Peyer's patch (tissue), 4 donors: ENCODE measurements at places on chromosomes 2 and 18. TPM values are rescaled to one million over a fixed set of nuclear protein-coding genes. Genes with fewer than 3 reads are reported as not detected.

The SERPINB10 gene
- total RNA-seq: not detected

The TACR1 gene
- total RNA-seq: 5.6 TPM

The C1QL2 gene
- total RNA-seq: not detected

The LOXHD1 gene
- 0.19 TPM for total RNA-seq

GRCh38 chr18:32618546-32618945 is 147.9 kb upstream of the GAREM1 start:
- no peak for DNase-seq
- H3K27me3 ChIP-seq: no peaks in the 10 kb centered on the region
- H3K4me1 ChIP-seq: no peaks in the 10 kb centered on the region
- no peak overlapping the region for H3K4me3 ChIP-seq
- no peak overlapping the region for H3K27ac ChIP-seq

DNA sequence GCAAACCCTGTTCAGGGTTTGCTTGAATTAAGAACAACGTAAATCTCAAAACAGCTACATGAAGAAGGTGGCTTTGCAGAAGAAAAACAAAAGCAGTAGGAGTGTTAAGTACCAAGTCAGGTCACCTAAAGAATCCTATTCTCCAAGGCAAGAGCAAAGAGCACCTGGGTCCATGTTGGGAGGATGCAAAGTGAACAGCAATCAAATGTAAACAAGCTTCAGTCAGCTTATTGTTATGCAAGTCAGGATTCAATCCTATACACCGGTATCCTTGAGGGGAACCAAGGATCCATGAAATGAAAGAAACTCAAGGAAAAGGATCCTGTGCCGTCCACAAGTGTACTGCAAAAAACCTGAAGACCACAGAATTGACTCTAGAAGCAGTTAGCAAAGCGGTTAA is 261.0 kb upstream of the DDX18 start:
- no peak for DNase-seq
- H3K36me3 ChIP-seq: no peaks in the 10 kb centered on the region
- H3K27me3 ChIP-seq: no peaks in the 10 kb centered on the region
- no peaks in the 10 kb centered on the region for H3K4me1 ChIP-seq
- no peak overlapping the region for H3K27ac ChIP-seq

GRCh38 chr2:65615602-65616001 is 183.2 kb upstream of the SPRED2 start:
- no peak overlapping the region for H3K4me3 ChIP-seq
- no peak overlapping the region for H3K27ac ChIP-seq
- H3K27me3 ChIP-seq: no peaks in the 10 kb centered on the region
- no peak for DNase-seq
- no peaks in the 10 kb centered on the region for H3K36me3 ChIP-seq
- no peaks in the 10 kb centered on the region for H3K4me1 ChIP-seq

DNA sequence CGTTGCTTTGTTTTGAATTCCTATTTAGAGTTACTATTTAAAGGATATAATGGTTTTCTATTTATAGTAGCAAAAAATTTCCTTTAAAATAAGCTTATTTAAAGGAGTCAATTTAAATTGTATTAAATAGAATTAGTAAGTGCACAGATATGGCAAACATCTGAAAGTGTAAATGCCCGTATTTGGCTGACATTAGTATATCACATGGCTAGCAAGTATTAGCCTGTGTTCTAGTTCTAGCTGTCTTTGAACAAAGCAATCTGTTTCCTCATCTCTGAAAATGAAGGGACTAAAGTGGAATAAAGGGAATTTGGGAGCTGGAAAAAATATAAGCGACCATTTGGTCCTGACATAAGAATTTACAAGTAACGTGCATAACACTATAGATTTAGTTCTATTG is 32.2 kb downstream of the PELI1 start:
- H3K4me3 ChIP-seq: no peak overlapping the region
- no peak for DNase-seq
- no peak overlapping the region for H3K27ac ChIP-seq
- H3K4me1 ChIP-seq: no peaks in the 10 kb centered on the region
- no peaks in the 10 kb centered on the region for H3K36me3 ChIP-seq

DNA sequence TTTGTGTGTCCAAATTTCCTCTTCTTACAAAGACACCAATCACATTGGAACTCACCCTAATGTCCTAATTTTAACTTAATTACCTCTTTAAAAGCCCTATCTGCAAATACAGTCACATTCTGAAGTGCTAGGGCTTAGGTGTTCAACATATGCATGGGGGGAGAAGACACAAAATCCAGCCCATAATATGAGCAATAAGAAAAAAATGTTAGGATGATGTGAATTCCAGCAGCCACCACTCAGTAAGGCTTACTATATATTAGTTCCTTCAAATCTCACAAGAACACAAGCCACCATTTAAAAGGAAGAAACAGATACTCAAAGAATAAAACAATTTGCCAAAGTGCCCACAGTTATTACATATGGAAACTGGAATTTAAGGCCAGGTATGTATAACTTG is 285.7 kb downstream of the EPHA4 start:
- H3K27ac ChIP-seq: no peak overlapping the region
- no peaks in the 10 kb centered on the region for H3K4me1 ChIP-seq
- no peaks in the 10 kb centered on the region for H3K36me3 ChIP-seq
- no peak overlapping the region for H3K4me3 ChIP-seq
- no peaks in the 10 kb centered on the region for H3K27me3 ChIP-seq

DNA sequence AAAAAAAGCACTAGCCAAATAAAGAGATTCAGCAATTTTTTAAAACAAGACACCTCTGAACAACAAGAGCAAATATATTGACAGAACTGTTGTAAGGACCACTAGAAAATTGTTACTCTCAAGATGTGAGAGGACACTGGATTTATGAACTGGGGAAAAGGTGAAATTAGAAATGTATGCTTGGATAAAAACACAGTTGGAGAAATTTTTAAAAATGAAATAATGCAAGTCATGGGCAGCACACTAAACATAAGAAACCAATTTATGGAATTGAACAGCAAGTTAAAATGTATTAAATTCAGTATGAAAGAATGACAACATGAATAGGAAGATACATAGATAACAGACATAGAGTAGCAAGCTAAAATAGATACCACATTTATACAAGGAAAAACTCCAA is 377.4 kb downstream of the LRRTM4 start:
- H3K4me1 ChIP-seq: no peaks in the 10 kb centered on the region
- DNase-seq: no peak
- H3K27ac ChIP-seq: no peak overlapping the region

DNA sequence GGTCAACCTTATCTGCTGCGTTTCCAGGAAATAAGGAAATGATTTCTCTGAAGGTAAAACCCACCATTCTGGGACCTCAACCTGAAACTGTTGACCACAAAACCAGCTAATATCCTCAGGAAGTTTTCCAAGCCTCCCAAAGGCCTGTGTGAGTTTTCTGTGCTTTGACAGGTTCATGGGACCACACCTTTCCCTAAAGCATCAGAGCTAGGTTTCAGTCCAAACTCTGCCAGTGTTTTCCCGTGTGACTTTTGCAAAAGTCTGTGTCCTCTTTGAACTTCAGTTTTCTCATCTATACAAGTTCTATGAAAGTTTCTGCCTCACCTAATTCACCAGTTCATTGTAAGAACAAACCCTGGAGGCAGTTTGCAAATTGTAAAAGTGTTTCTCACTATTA is 39.8 kb downstream of the VSNL1 start:
- H3K27ac ChIP-seq: no peak overlapping the region
- H3K36me3 ChIP-seq: no peaks in the 10 kb centered on the region
- no peak overlapping the region for H3K4me3 ChIP-seq

DNA sequence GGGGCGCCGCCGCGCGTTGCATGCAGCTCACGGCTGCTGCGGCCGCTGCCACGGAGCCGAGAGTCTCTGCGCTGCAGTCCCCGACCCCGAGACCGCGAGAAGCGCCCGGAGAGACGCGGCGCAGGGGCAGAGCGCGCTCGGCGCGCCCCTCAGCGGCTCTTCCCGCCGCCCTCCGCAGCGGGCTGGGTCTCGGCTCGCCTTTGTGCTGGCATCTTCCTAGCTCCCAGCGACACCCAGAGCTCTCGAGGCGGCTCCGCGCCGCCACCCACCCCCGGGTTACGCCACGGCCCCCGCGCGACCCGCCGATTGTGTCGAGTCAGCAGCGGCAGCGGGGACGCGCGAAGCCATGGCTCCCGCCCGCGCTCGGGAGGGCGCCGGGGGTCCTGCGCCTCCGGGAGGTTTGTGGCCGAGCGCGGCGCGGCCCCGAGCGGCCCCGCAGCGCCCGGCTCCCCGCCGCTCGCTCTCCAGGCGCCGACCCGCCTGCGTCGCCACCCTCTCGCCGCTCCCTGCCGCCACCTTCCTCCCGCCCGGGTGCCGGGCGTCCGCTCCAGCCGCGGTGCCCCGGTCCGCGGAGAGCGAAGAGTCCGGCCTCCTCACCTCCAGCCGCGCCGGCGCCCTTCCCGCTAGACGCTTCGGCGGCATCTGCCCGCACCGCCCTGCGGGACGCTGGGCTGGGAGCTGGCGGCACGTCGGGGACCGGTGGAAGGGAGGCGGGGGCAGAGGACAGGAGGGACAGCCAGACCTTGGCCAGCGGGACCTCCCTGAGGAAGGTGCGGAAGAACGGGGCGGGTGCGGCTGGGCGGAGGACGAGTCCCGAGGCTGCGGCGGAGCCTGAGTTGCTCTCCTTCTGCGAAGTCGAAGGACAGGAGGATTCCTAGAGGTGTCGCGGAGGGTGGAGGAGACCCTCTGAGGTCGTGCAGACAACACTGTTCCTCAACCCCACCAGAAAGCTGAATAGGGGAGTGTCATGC is 46.3 kb upstream of the CCDC150 start:
- peak within 1 kb of the TSS; percentile 82 for H3K4me3 ChIP-seq
- no peaks in the 10 kb centered on the region for H3K27me3 ChIP-seq
- DNase-seq: no peak
- H3K36me3 ChIP-seq: no peaks in the 10 kb centered on the region
- no peaks in the 10 kb centered on the region for H3K4me1 ChIP-seq

DNA sequence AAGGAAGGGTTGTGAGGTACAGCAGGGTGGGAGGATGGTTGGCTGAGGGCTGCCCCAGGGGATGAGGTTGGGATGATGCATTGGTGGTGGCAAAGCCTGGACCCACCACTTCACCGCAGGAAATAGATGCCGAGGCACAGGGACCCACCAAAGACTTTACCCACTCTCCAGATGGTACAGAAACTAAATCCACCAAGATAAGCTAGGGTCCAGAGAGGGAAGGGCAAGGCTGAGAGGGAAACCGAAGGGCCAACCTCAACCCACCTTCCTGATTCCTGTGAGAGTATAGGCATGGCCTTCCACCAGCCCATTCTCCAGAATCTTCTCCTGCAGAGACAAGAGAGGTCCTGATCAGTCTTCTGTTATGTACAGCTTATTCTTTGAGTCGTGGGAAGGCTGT is 18.1 kb downstream of the CAPN14 start:
- no peaks in the 10 kb centered on the region for H3K4me1 ChIP-seq
- H3K27ac ChIP-seq: no peak overlapping the region
- no peaks in the 10 kb centered on the region for H3K36me3 ChIP-seq
- DNase-seq: no peak

DNA sequence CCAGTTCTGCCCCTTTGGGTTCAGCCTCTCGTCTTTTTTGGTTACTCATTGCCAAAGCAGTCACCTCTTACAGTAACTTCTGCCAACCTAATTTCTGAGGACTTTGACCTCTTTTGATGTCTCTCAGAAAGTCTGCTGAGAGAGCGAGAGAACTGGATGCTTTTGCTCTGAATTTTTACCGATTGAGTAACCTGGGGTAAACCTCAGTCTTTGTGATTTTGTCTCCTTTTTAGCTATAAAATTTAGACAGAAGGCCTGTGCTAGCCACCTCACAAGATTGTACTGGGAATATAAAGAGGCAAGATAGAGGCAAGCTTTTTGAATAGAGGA is 34.8 kb upstream of the IL1R1 start:
- no peaks in the 10 kb centered on the region for H3K36me3 ChIP-seq
- no peak for DNase-seq
- no peak overlapping the region for H3K4me3 ChIP-seq
- H3K27ac ChIP-seq: no peak overlapping the region
- no peaks in the 10 kb centered on the region for H3K27me3 ChIP-seq

GRCh38 chr18:70377317-70377799 is 88.5 kb downstream of the SOCS6 start:
- DNase-seq: no peak
- H3K27me3 ChIP-seq: no peaks in the 10 kb centered on the region
- peak overlapping the region; percentile 92 for H3K27ac ChIP-seq
- H3K4me1 ChIP-seq: no peaks in the 10 kb centered on the region

DNA sequence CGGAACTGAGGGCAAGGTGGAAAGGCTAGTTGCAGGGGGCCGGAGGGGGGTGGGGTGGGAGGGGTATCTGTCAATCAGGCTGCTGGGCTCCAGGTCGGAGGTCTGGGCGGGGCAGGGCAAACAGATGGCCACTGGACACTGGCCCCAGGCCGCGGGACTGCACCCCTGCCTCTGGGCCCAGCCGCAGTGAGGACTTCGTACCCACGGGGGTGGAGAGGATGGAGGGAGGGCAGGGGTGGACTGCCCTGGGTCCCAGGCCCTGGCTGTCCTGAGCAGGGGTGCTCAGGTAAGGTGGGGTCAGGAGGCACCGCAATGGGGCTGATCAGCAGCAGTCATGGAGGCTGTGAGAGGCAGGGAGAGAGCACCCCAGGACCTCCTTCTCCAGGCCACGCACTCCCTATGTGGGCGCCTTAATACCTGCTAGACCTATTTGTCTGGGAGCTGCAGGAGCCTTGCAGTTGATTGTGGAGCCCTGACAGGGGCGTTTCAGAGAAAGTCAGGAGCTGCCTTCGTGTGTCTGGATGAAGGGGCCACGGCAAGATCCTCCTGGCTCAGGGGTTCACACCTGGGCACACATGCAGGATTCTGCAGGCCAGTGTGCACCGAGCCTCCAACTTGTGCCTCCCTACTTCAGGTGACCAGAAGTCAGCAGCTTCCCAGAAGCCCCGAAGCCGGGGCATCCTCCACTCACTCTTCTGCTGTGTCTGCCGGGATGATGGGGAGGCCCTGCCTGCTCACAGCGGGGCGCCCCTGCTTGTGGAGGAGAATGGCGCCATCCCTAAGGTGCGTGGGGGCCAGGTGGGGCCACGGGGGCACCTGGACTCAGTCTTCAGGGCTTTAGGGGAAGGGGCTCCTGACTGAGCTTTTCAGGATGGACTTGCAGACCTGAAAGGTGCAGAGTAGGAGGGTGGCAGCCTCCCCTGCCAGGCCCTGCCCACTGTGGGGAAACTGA is 1.5 kb downstream of the CTDSP1 start:
- H3K36me3 ChIP-seq: no peaks in the 10 kb centered on the region
- DNase-seq: peak; percentile 73
- H3K27me3 ChIP-seq: no peaks in the 10 kb centered on the region
- H3K4me1 ChIP-seq: peaks cover 34% of the 10 kb centered on the region
- peak overlapping the region; percentile 99 for H3K27ac ChIP-seq

DNA sequence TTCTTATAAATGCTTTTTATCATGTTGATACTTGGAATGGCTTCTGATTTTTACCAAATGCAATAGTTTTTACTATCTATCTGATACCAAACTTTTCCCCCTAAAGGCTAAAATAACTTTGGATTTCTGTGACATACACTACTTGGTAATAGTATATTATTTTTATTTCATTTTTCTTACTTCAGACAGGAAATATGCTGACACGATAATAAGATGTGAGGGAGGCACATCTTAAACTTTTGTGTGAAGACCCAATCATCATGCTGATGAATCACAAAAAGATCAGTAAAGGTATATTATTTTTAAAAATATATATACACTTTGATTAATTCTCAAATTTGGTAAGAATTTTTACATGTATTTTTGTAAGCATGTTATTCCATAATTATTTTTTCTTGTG is 122.8 kb downstream of the TGIF1 start:
- no peak overlapping the region for H3K27ac ChIP-seq
- no peaks in the 10 kb centered on the region for H3K27me3 ChIP-seq
- H3K4me1 ChIP-seq: no peaks in the 10 kb centered on the region
